Upper lobe of left lung (tissue), 6 donors: ENCODE measurements at places on chromosomes 3 and 15. TPM values are rescaled to one million over a fixed set of nuclear protein-coding genes. Genes with fewer than 3 reads are reported as not detected.
A peak's percentile ranks its signal among the peaks of the same experiment; 100 is the strongest.

The SRPRB gene
- total RNA-seq, result 73.8 TPM

The C3orf22 gene
- not detected for total RNA-seq

- H3K4me3 ChIP-seq, result no peak overlapping the region
- peak overlapping the region; percentile 89 for H3K27ac ChIP-seq
- peak; percentile 67 for DNase-seq
- peaks cover 64% of the 10 kb centered on the region for H3K4me1 ChIP-seq
- H3K36me3 ChIP-seq, result peaks cover 56% of the 10 kb centered on the region
These were observed 8.6 kb downstream of the VPS18 start for GRCh38 chr15:40902605-40903561.

DNA sequence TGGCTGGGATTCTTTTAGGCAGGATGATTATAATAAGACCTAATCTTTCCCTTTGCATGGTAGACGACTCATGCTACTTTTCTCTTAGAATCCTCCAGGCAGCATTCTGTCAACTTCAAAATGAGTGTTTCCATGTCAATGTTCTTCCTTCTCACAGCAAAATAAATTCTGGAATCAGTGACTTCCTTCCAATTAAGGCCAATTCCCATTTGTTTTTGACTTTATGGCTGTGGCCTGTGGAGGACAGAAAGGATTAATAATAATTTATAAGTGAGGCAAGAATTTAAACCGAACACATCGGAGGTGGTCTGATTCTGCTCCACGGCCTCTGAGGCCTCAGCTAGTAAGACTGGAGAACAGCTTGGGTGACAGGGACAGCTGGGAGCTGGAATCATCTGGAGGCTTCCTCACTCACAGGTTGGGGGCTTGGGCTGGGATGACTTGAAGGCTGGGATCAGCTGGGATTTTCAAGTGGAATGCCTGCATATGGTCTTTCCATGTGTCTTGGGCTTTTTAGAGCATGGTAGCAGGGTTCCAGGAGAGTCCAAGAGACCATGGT is 241.8 kb upstream of the MCTP2 start:
- H3K4me1 ChIP-seq, result no peaks in the 10 kb centered on the region
- no peak overlapping the region for H3K4me3 ChIP-seq
- H3K36me3 ChIP-seq, result no peaks in the 10 kb centered on the region

GRCh38 chr3:13851091-13851849 is 28.6 kb downstream of the WNT7A start:
- no peak for DNase-seq
- no peak overlapping the region for H3K4me3 ChIP-seq
- H3K27me3 ChIP-seq, result no peaks in the 10 kb centered on the region
- H3K36me3 ChIP-seq, result no peaks in the 10 kb centered on the region
- H3K4me1 ChIP-seq, result no peaks in the 10 kb centered on the region
- H3K27ac ChIP-seq, result peak overlapping the region; percentile 42

GRCh38 chr15:40058476-40059140 is 19.6 kb upstream of the SRP14 start:
- no peak overlapping the region for H3K4me3 ChIP-seq
- no peak for DNase-seq
- no peak overlapping the region for H3K27ac ChIP-seq
- no peaks in the 10 kb centered on the region for H3K36me3 ChIP-seq
- peaks cover 9% of the 10 kb centered on the region for H3K4me1 ChIP-seq

GRCh38 chr3:177824190-177824786 is 627.0 kb upstream of the TBL1XR1 start:
- no peak overlapping the region for H3K4me3 ChIP-seq
- H3K27ac ChIP-seq, result peak overlapping the region; percentile 66
- DNase-seq, result peak; percentile 67
- no peaks in the 10 kb centered on the region for H3K36me3 ChIP-seq
- H3K4me1 ChIP-seq, result peaks cover 24% of the 10 kb centered on the region

DNA sequence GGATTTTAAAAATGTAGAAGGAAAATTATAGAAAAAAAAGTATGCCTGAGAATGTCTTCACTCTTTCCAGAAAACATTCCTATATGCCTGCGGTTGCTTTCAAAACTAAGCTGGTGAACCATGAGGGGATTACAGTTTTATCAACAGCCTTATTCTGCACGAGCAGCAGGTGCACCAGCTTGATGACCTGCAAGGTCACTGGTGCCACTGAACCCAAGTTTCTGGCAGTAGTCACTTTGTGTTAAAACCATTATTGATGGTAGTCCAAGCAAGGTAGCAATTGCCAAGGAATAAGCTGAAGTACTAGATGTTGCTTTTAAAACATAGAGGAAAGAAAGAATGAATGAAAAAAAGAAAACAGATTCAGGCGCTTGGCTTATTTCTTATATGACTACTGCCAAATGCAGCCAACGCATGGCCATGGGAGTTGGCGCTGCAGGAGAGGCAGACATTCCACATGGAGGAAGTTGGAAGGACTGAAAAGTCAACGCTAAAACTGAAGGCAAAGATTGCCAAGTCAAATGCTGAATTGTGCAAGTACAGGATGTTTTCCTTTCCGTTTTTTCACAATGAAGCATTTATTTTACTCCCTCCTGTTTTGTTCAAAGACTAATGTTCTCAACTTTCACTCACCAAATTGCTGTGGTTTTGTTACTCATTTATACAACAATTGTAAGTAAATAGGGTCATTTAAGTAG is 601.4 kb downstream of the CADM2 start:
- no peaks in the 10 kb centered on the region for H3K27me3 ChIP-seq
- no peak overlapping the region for H3K27ac ChIP-seq
- no peak for DNase-seq
- H3K36me3 ChIP-seq, result no peaks in the 10 kb centered on the region
- H3K4me1 ChIP-seq, result no peaks in the 10 kb centered on the region

GRCh38 chr3:146160321-146160963 is 542 bp downstream of the PLOD2 start:
- H3K36me3 ChIP-seq, result no peaks in the 10 kb centered on the region
- no peaks in the 10 kb centered on the region for H3K27me3 ChIP-seq
- peaks cover 23% of the 10 kb centered on the region for H3K4me1 ChIP-seq
- peak overlapping the region; percentile 91 for H3K27ac ChIP-seq
- peak overlapping the region; percentile 60 for H3K4me3 ChIP-seq
- DNase-seq, result no peak

GRCh38 chr15:78382114-78382880 is 42.1 kb downstream of the CRABP1 start:
- no peak overlapping the region for H3K4me3 ChIP-seq
- DNase-seq, result no peak
- H3K27me3 ChIP-seq, result no peaks in the 10 kb centered on the region
